ENCODE measurements at places on chromosomes 7 and 10.

- no peak for DNase-seq
Measured at GRCh38 chr10:56035489-56035888, 325.6 kb downstream of the ZWINT start.

DNA sequence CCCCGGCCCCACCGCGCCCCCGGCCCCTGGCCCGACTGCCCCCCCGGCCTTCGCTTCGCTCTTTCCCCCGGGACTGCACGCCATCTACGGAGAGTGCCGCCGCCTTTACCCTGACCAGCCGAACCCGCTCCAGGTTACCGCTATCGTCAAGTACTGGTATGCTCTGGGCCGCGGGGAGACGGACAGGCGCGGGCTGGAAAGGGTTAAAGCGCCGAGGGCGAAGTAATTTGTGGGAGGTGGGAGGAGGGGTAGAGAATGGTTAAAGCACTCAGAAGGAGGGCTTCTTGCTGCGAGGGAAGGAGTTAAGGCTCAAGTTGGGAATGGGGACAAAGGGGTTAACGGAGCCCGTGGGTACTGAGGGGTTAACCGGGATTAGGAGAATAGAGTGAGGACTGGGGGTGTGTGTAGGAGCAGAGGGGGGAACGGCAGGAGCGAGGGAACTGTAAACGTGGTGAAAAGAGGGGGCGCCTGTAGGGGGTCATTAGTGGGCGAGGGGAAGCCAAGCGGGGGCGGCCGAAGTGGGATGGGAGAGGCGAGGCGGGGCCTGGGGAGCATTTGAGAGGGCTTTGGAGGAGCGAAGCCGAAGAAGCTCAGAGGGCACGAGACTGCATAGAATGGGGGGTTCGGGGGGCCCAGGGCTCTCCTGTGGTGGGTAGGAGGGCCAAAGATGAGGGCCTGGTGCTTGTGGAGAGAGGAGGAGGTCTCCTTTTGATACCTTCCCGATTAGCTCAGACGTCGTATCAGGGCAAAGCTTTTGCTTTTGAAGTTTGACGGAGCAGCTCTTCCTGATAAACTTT, 605 bp downstream of the SUFU start:
- DNase-seq = no peak

GRCh38 chr10:6875269-6875865, 295.3 kb upstream of the PRKCQ start:
- no peak for DNase-seq

DNA sequence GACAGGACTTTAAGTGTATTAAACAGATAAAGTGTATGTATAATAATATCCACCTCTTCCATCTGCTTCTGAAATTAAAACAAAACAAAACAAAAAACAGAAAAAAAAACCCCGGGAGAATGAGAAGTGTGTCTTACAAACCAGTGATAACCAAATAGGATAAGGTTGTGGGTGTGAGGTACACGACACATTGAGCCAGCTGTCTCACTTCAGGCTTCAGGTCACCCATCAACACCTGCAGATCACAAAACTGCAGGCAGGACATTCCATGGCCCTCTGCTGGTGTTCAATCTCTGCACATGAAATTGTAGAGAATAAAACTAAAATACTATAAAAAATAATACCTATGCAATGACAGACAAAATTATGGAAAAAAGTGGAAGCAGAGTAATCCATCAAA, 339.9 kb downstream of the SFMBT2 start:
- no peak for DNase-seq

- DNase-seq = no peak
Measured at GRCh38 chr7:146424084-146424483, 307.5 kb downstream of the CNTNAP2 start.

DNA sequence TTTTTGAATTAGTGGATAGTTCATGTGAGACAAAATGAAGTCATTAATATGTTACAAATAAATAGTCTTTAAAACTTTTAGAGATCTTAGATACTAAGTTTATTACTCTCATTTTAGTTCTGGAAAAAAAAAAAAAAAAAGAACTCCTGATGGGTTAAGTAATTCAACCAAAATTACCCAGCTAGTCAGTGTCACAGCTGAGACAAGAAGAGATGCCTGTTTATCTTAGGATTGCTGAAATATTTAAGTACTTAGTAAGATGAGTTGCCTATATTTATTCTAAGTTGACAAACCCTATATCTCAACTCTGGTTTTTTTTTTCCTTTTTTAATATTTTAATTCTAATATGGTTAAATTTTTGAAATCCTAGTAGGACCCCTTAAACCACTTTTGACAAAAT, 781.0 kb upstream of the LRRN3 start:
- DNase-seq = no peak

DNA sequence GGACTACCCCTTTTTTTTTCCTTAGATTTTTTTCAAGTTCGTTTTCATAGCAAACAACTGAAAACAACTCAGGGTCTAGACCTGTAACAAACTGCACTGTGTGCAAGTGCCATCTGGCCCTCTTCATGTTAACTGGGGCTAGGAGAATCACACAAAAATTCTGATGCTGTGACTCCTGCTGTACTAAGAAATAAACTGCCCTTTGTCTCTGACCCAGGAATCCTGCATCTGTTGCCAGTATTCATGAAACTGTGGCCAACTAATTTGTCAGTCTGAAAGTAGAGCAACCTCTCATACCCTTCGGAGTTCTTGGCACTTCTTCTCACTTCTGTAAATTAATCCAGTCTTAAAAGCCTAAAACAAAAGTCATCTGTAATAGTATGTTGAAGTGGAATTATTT, 218.4 kb upstream of the PCDH15 start:
- no peak for DNase-seq

DNA sequence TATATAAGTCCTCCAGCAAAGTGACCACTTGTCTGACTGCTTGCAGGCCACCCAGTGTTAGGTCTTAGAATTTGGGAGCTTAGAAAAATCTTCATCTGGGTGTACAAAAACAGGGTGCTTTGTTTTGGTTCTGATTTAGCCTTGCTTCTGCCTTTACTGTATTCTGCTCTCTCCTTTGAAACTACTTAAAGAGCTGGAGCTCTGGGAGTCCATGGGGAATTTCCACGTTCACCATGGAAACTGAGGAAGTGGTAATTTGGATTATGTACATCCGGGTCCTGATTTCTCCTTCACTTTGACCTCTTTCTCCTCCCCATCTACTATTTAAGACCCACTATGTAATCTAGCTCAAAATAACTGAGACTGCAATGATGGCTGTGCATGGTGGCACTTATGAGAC, 103.0 kb downstream of the JAZF1 start:
- no peak for DNase-seq
